ENCODE measurements at places on chromosomes 1 and 21.

DNA sequence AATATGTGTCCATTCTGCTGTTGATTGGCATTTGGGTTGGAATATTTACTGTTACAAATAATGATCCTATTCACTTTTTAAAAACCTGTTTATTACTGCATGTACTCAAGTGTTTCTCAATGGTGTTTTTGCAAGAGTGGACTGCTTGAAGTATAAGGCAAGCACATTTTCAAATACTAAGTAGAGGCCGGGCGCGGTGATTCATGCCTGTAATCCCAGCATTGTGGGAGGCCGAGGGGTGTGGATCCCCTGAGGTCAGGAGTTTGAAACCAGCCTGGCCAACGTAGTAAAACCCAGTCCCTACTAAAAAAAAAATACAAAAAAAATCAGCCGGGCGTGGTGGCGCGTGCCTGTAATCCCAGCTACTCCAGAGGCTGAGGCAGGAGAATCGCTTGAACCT is 276.9 kb upstream of the ADGRL4 start:
- no peak for DNase-seq

DNA sequence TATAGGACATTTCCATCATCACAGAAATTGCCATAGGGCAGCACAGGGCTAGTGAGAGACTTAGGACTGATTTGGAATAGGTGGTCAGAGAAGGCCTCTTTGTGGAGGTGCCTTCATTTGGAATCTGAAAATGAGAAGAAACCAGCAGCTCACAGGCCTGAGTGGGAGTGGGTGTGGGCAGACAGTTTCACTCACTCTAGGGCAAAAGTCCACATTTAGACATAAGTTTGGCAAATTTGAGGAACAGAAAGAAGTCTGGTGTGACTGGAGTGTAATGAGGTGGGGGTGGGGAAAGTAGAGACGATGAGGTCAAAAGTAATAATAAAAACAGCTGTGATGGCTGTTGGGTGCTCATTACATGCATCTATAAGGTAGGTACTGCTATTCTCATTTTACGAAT is 22.4 kb upstream of the BCAR3 start:
- no peak for DNase-seq

DNA sequence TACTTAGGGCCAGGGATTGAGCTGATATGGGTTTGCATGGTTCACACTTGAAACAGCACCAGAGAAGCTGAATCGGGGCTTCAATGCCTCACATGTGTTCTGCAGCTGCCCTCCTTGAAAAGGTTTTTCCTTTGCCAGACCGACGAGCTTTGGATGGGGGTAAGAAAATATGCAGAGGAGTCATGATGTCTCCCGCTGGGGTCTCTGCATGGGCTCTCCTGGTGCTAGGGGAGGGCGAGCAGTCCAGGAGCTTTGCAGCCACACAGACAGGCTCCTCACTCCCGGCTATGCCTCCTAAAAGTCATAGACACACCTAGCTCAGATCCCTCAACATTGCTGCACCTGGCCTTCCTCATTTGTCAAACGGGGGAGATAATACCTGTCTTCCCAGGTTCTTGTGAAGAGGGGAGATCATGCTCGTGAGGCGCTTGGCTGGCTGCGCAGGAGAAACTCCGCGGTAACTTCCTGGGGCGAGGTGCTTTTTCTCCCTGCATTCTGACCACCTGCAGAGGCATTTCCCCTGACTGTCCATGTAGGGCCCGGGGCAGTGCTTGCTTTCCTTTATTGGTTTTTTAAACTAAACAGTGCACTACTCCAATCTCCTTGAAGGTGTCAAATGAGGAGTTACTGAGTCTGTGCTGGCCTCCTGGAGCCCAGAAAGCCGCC is 112.4 kb downstream of the PLXNA2 start:
- no peak for DNase-seq

DNA sequence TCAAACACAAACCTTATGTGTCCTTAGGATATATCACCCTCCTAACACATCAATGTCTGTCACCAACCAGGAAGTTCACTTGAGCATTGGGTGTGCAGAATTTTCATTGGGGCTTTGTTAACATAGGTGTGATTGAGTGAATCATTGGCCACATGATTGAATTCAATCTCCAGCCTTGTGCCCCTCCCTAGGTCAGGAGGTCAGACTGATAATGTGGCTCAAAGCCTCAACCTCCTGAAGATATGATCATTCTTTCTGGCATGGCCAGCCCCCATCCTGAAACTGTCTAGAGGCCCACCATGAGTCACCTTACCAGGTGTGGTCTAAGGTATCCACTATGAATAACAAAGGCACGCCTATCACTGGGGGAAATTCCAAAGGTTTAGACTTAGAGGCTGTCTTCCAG is 90.1 kb downstream of the PKN2 start:
- DNase-seq, result no peak

- no peak for DNase-seq
Observed at GRCh38 chr1:86991549-86992186, 77.2 kb downstream of the HS2ST1 start.

DNA sequence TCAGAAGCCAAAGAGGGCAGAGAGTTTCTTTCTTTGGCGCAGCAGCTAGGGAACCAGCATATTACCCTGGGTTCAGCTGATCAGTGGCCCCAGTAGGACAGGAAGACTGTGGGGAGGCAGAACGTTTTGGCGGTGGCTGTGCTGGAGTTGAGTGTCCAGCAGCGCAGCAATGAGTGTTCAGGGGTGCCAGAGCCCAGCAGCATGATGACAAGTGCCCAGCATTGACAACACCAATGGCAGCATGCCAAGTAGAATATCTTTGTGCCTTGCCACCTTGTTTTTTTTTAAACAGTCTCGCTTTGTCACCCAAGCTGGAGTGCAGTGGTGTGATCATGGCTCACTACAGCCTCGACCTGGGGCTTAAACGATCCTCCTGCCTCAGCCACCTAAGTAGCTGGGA is 106.7 kb upstream of the CDC42BPA start:
- no peak for DNase-seq

GRCh38 chr21:39315603-39316445 is 2.4 kb upstream of the BRWD1 start:
- DNase-seq, result no peak

DNA sequence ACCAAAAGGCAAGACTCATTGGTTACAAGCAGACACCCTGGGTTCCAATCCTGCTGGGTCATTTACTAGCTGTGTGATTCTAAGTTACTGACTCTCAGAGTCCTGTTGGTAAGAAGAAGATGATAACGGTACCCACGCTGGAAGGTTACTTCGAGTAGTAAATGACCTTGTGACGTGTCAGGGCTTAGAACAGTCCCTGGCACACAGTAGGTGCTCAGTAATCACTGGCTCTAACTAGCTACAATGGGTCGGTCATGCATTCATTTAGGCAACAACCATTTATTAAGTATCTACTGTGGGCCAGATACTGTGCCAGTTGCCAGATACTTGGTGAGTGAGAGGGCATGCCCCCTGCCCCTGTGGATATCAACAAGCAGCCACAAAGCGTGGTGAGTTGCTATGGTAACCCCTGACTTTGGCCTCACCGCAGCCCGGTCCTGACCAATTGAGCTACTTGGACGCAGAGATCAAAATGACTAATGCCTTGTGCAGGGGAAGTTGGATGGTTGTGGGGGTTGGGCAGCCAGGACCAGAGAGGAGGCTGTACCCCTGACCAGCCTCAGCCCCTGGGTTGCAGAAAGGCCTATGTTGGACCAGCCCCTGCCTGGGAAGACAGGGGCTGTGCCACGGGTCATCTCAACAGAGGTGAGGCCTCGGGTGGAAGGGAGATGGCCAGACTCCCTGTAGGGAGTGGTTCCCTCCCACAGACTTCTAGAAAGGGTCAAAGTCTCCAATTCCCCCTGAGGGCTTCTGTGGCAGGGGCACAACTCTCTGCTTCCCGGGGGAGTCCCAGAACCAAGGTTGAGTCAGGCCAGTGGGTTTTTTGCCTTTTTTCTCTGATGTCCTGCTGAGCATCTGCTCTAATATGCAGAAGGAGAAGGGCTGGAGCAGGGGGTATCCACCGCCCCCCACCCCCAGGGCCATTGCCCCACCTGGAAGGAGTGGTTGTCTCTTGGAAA is 16.0 kb downstream of the DHRS3 start:
- DNase-seq, result no peak

- DNase-seq, result no peak
Observed at GRCh38 chr21:16402752-16403151, 673.0 kb downstream of the USP25 start.

All from NCI-H187 treated with DMSO at 0.1 percent for 48 hours (cell line).